Nasal cavity respiratory epithelium epithelial cell of viscerocranial mucosa (primary cell): ENCODE measurements at places on chromosomes 11 and 22. TPM values are rescaled to one million over a fixed set of nuclear protein-coding genes. Genes with fewer than 3 reads are reported as not detected.

KIRREL3 gene
- total RNA-seq: not detected in 2 replicates

RNH1 gene
- 339 and 399 TPM in 2 replicates for total RNA-seq

MS4A3 gene
- not detected in 2 replicates for total RNA-seq

TESMIN gene
- total RNA-seq: 2.4 and 2.7 TPM in 2 replicates

SPI1 gene
- not detected in 2 replicates for total RNA-seq

SORL1 gene
- 31.8 and 34.2 TPM in 2 replicates for total RNA-seq
